ENCODE measurements at places on chromosomes 16 and 17.
A peak's percentile ranks its signal among the peaks of the same experiment; 100 is the strongest.

DNA sequence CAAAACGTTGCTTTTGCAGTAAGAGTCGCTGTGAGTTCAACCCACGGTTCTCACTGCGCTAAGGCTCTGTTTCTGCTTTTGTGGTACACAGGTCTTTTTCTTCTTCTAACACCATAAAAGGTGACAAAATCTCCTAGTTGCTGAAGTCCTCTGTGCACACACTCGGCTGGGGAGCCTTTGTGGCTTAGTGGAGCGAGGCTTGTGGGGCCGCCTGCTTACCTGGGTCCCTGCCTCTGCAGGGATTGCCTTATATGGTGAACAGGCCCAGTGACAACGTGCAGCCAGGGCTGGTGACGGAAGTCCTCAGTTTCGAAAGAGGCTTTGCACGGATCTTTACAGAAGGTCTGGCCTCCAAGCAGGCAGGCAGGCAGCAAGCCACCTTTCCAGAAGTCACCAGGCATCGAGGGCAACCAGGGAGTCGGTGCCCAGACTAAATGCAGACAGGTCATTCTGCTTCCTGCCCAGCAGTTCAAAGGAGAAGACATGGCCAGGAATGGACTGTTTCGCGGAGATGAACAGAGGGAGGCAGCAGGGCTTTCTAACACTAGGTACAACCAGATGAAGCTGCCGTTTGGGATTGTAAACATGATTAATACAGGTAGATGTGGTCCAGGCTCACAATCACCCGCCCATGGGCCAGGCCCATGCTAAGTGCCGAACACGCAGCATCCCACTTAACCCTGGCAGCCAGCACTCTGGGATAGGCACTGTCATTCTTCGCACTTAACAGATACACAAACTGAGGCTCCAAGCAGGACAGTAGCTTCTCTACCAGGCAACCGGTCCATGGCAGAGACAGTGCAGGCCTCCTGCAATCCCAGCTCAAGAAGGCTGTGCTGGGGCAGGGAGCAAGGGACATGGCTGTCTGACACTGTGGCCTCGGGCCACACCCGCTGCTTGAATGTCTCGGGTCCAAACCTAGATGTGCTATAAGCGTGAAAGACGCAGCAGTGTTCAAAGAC is 10.7 kb upstream of the MEAK7 start:
- peak; percentile 96 for DNase-seq

- DNase-seq: no peak
Measured at GRCh38 chr17:38454532-38454931, 26.3 kb downstream of the ARHGAP23 start.

DNA sequence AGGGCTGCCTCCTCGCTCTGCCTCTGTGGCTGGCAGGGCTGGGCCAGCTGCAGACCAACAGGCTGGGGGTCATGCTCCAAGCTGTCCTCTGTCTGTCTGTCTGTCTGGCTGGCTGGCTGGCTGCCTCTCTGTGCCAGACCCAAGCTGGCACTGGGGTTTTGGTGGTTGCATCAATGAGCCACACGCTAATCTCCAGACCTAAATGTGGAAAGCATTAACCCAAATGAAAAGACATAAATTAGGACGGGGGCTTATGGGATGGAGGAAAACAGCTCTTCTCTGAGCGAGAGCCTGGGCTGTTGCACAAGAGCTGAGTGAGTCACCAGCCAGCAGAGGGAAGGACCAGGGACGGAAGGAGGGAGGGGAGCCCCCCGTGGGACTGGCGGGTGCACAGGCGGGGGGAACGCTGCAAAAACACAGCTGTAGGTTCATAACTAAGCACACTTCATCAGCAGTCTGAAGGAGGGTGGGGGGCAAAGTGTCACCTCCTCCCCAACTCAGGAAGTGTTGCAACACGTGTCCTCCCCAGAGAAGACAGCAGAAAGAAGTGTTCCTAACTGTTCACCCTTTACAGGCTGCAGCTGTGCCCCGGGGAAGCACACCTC is 83.4 kb downstream of the GAS7 start:
- peak; percentile 57 for DNase-seq

GRCh38 chr17:56756536-56756935 is 77.2 kb downstream of the C17orf67 start:
- no peak for DNase-seq

GRCh38 chr16:67451704-67452435 is 20.9 kb downstream of the HSD11B2 start:
- DNase-seq: no peak

GRCh38 chr16:8936421-8936820 is 27.3 kb downstream of the USP7 start:
- DNase-seq: peak; percentile 80

Measured in activated CD4-positive, alpha-beta T cell treated with anti-CD3 and anti-CD28 coated beads, Interleukin-2, amount 50 U/mL, for 16 hours (primary cell).